ENCODE measurements at places on chromosomes 2 and 18.

- no peak for DNase-seq
These were observed 6.1 kb upstream of the AMMECR1L start for GRCh38 chr2:127891811-127892210.

- no peak for DNase-seq
These were observed 33.3 kb downstream of the POLR1A start for GRCh38 chr2:86072271-86072858.

GRCh38 chr2:226451486-226451885 is 348.1 kb downstream of the IRS1 start:
- no peak for DNase-seq

- no peak for DNase-seq
These were observed 242.1 kb upstream of the RGPD4 start for GRCh38 chr2:107584577-107584976.

GRCh38 chr2:215982465-215982875 is 30.9 kb downstream of the MREG start:
- DNase-seq: peak; percentile 93

DNA sequence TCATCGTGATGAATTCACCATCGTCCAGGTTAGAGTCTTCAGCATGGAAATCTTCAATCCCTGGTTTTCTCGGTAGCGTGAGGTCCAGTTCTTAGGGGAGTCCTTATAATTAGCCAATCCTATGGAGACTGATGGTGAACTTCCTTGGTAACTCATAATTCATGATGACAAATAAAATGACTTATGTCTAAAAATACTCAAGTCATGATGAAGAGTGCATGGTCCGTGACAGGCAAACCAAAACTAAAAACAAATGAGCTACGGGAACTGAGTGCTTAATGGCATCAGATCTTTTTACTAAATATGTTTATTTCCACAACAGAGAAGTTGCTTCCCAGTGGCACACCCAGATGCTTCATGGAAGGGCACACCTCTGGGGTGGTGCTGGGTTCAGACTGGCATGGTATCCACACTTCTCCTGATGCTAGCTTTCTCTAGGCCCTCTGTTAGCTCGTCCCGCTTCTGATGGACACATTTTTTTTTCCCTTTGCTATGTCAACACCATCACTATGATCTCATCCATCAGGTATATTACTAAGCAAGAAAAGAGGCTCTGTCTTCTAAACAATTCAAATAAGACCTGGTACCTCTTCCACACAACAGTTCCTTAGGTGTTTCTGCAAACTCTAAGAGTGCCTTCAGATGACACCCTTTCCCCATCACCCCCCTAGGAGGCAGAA is 92.8 kb upstream of the NEDD4L start:
- no peak for DNase-seq

DNA sequence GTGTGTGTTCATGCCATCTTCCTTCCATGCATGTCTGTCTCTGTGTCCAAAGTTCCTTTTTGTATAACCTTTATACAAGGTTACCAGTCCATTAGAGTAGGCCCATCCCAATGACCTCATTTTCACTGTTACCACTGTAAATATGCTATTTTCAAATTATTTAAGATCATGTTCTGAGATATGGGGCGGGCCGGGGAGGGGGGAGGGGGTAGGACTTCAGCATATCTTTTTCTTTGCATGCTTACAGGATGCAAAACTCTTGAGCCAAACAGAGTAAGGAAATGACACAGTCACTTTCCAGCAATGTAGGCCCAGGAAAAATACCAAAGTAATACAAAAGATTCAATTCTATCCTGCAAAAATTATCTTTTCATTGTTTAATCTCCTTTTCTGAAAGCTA is 124.1 kb upstream of the HNRNPA3 start:
- no peak for DNase-seq

- no peak for DNase-seq
These were observed 118.7 kb downstream of the NUP35 start for GRCh38 chr2:183242937-183243336.

GRCh38 chr2:85692039-85692645 is 2.0 kb upstream of the GNLY start:
- no peak for DNase-seq

DNA sequence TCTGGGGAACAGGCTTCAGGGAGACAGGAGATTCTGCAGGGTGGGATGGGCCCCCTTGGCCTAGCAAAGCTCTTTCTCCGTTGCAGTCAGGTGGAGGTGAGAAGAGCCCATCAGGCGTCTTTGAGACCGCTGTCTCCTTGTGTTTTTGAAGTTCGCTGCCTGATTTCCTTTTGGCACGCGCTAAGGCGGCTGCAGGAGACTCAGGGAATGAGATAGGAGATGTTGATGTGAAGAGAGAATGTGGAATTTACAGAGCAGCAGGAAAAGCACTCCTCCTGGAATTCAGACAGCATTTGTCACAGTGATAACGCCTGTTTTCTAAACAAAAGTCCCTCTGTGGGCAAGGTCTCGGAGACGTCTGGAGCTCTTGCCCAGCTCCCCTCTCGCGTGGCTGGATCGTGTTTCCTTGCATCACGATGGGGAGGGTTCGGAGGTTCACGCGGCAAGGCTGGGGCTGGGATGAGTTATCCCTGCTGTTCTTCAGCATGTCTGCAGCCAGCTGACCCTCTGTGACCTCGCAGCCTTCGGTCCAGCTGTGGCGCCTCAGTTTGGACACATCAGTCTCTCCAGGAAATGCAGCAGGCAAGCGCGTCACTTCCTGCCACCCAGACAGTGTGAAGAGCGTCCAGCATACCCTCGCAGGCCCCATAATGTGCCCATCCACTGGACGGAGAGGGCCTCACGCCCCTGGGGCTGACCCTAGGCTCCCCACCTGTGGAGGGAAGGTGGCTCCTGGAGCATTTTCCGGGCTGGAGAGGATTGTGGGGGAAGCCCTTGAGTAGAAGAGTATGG is 30.2 kb downstream of the GLI2 start:
- DNase-seq: no peak

DNA sequence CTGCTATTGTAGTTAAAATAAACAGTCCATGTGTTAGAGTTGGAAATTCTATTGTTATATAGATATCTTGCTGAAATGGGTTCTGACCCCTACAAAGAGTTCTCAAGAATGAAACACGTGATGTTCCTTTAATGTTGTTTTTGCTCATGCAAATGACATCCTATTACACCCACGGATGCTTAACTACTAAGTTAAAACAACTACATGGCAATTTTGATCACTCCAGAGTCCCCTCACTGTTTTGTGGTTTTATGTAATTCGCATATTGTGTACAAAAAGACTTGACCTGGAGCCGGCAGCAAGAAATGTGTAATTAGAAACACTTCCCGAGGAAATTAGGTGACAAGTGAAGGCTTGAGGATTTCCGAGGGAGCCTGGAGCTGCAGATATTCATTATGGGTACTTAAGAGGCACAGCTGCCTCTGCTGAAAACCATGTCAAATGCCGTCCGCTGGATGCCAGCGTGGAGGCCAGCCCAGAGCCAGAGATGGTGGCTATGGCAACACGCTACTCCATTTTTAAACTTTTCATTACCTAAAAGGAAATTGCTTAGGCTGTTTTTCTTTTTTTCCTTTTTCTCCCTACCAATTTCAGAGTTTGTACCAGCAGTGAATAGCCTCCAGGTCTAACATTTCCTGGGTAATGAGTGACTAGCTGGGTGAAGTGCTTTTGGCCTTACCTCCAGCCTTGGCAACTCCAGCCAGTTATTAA is 21.0 kb upstream of the CABLES1 start:
- DNase-seq: peak; percentile 53

GRCh38 chr2:23510471-23510870 is 125.5 kb downstream of the KLHL29 start:
- no peak for DNase-seq

DNA sequence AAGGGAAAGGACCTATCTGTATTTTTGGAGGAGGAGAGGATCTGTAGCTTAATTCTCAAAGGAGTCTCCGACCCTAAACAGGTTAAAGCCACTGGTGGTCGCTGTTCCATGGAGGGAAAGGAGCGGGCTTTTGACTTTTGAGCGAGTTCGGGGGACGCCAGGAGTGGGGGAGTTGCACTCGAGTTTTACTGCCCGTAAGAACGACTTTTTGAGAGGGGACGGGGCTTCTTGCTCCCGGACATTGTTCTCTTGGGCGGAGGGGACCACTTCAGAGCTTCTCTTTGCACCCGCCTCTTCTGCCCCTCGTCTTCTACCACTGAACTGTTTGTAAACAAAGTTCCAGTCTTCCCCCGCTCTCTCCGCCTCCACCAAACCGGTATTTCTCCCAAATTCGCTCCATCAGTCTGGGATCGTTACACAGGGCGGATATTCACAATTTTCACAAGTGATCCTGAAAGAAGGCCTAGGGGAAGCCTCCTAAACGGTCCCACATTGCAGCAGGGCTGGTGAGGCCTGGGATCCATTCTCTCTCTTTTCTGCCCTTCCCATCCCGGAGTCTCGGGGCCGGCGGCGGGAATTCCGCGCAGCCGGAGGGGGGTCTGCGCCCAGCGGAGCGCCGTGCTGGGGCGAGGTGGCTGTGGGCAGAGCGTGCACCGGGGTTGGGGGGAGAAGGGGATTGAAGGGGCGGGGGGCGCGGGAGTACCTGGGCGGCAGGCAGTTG is 6.6 kb downstream of the DLX2 start:
- DNase-seq: no peak

DNA sequence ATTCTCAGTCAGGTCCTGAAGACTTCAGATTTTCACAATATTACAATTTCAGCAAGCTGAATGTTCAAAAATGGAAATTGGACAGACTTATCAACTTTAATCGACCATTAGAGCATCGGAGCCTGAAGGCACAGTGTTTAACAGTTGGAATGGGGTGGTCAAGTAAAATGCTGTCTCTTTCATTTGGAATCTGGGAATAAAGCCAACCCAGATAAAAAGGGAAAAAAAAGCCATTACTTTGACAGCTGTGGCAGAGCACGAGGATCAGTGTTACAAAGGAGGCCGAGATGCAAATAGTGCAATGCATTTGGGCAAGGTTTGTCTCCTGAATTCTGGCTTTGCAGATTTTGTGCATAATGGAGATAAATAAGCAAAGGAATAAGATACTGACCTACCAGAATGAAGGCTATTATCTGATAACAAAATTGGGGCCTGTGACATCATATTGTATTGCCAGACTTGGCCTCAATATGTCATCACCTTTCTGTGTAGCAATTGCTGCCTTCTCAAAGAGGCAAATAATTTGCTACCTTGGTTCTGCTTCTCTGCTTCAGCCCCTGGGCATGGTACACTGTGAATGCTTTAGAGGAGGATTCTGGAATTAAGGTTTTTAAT is 277.5 kb upstream of the KLHL29 start:
- DNase-seq: no peak

GRCh38 chr2:170566138-170566537 is 149.0 kb upstream of the SP5 start:
- no peak for DNase-seq

DNA sequence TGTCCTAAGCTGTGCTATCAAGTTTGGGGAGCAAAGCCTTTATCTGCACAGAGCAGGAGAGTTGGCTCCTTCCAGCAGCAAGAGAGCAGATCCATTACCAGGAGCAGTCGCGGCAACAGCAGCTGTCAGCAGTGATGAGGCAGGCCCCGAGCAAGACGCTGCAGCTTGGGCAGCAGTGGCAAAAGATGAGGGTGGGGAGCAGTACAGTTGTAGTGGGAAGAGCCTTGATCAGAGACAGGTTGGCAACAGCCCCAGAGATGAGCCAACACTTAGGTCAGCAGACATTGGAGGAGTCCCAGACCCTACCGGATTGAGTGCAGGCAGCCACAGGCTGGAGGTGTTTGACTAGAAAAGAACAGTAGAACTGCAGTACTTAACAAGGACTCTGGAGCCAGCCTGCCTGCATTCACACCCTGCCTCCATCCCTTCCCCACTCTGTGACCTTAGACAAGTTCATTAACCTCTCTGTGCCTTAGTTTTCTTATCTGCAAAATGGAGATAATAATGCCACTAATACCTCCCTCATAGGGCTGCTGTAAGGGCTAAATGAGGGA is 117.1 kb upstream of the SERTAD2 start:
- DNase-seq: peak; percentile 94

GRCh38 chr2:234797566-234798250 is 154.1 kb upstream of the SH3BP4 start:
- DNase-seq: no peak

DNA sequence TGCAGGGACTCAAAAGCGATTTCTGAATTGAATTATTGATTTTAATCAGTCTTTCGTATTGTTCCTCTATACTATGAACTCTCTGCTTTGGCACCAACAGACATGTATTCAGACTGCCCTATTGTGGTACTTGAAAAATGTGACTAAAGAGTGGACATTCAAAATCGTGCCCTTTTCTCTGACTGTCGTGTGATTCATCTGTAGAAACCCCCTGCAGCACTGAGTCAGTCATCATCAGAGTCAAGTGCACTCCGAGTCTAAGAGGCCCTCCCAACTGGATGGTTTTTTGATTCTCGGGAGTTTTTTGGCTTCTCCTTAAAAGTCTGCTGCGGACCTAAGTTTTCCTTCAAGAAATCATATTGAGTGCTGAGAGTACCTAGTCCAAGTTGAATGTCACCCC is 96.4 kb upstream of the FOSL2 start:
- peak; percentile 94 for DNase-seq

DNA sequence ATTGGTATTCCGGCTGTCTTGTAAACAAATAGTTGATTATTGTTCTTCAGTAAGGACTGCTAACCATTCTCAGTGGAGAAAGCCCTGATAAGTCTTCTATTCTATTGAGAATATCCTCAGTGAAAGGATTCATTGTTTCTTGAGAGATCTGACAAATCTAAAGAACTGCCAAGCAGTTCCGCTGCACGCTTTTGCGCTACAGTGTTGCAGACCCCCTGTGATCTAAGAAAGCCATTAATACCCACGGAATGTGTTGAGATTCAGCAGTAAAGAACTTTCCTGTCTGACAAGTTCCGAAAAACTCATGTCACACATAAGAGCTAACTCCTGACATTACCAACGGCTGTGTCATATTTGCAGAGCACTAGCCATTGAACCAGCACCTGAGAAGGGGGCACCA is 63.8 kb downstream of the ZNF236 start:
- no peak for DNase-seq

- DNase-seq: no peak
These were observed 60.4 kb upstream of the TNP1 start for GRCh38 chr2:216920143-216920876.

GRCh38 chr2:129181433-129181832 is 798.0 kb upstream of the RAB6C start:
- no peak for DNase-seq
